ENCODE measurements at places on chromosomes 6 and 20.

DNA sequence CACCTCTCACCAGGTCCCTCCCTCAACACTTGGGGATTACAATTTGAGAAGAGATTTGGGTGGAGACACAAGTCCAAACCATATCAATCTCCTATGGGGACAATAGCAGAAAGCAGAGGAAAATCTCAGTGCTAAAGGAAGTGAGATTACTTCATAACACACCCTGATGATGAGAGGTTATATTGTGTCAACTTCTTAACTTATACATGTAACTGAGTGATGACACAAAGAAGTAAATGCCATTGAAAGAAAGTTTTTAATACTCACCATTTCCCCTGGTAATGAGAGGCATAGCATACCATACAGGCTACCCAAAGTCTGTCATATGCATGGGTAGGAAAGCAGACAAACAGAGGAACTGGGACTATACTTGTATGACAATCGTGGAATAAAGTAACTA is 137.2 kb downstream of the MMUT start:
- no peak for DNase-seq
- no peak overlapping the region for H3K27ac ChIP-seq
- no peaks in the 10 kb centered on the region for H3K27me3 ChIP-seq
- H3K4me3 ChIP-seq, result no peak overlapping the region
- no peaks in the 10 kb centered on the region for H3K36me3 ChIP-seq

- H3K4me3 ChIP-seq, result no peak overlapping the region
- H3K36me3 ChIP-seq, result no peaks in the 10 kb centered on the region
- DNase-seq, result no peak
- H3K4me1 ChIP-seq, result no peaks in the 10 kb centered on the region
These were observed 40.3 kb upstream of the TENT5A start for GRCh38 chr6:81792826-81793225.

- H3K36me3 ChIP-seq, result no peaks in the 10 kb centered on the region
- no peak overlapping the region for H3K27ac ChIP-seq
- no peak for DNase-seq
These were observed 2.5 kb downstream of the MYLK4 start for GRCh38 chr6:2748183-2748582.

DNA sequence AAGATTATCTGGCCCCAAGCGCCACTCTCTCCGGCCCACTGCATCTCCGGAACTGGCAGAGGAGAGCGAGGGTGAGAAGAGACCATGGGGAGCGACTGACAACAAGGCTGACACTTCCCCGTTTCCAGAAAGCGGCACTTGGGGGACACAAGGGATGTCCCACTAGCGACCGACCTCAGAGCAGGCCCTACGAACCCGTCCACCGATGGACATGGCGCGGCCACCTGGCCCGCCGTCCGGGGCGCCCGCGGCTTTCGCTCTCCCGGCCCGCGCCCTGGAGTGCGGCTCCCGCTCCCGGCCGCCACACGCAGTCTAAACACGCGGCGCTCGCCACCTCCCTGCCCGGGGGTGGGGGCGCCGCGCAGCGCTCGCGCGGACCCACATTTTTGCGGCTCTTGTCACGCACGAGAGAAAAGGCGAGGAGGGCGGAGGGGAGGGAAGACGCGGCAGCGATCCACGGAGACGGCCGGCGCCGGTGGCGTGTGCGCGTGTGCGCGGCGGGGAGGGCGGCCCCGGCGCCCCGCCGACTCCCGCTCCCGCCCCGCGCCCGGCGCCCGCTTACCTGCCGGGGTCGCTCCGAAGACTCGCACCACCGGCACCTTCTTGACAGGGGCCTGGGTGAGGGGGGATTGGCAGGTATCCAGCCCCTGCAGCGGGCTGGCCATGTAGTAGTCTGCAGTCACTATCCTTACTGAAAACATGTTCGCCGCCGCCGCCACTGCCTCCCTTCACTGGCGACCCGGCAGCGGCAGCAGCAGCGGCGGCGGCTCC is 645 bp downstream of the REV3L start:
- H3K36me3 ChIP-seq, result no peaks in the 10 kb centered on the region
- H3K4me3 ChIP-seq, result peak overlapping the region; percentile 83
- H3K27ac ChIP-seq, result peak overlapping the region; percentile 99
- H3K4me1 ChIP-seq, result peaks cover 9% of the 10 kb centered on the region
- H3K27me3 ChIP-seq, result no peaks in the 10 kb centered on the region

- no peak overlapping the region for H3K27ac ChIP-seq
- DNase-seq, result no peak
- H3K36me3 ChIP-seq, result no peaks in the 10 kb centered on the region
- no peaks in the 10 kb centered on the region for H3K27me3 ChIP-seq
- H3K4me1 ChIP-seq, result no peaks in the 10 kb centered on the region
These were observed 315.4 kb upstream of the SASH1 start for GRCh38 chr6:148027201-148027600.
